ENCODE measurements at places on chromosomes 6 and 20.

- no peak for DNase-seq
Observed at GRCh38 chr20:62580733-62581132, 61.6 kb upstream of the SLCO4A1 start.

DNA sequence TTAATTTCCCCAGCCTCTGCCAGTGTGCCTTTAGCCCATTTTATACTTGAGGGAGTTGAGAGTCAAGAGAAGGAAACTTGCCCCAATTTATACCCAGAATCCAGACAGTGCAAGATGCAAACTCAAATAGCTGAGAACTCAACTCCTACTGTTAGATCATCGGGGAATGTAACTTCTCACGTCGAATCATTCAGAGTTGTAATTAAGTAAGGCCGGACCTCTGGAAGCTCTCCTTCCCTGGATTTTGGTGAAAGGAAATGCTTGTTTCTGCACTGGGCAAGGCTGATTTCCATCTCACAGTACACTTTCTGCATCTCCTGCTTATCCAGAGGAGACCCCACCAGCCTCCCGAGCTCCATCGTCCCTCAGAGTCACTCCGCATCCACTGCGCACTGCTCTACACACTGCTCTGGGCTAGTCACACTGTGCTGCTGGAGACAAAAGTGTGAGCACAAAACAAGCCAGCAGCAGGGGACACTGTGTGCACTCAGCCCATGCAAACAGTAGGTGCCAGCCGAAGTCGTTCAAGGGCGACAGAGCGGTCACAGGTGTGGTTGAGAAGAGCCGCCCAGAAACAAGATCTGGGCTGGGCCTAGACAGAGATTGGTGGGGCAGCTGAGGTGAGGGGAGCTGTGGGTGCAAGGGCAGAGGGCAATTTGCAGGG is 150.4 kb upstream of the QKI start:
- no peak for DNase-seq

- peak; percentile 82 for DNase-seq
Observed at GRCh38 chr6:52361945-52362442, at the start of gene PAQR8. TSS of gene PAQR8 (plus strand) at chr6:52362151. CDS start at chr6:52403214, 41,063 bp downstream.

DNA sequence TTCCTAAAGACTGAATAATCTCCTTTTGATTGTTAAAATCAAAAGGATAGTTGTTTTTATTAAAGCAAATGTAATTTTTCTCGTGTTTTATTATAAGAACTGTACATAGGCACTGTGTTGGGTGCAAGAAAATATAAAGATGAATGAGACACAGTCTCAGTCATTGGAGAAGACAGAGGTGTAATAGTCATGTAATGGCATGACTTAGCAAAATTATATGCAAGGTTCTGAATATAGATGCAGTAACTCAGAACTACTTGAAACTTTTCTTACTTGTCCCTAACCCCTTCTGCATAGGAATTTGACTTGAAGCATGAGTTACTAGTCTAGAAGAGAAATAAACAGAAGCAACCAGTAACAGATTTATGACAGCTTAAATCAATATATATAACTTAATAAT is 14.9 kb downstream of the WTAP start:
- no peak for DNase-seq

GRCh38 chr6:159127701-159128100 is 41.5 kb upstream of the FNDC1 start:
- no peak for DNase-seq

DNA sequence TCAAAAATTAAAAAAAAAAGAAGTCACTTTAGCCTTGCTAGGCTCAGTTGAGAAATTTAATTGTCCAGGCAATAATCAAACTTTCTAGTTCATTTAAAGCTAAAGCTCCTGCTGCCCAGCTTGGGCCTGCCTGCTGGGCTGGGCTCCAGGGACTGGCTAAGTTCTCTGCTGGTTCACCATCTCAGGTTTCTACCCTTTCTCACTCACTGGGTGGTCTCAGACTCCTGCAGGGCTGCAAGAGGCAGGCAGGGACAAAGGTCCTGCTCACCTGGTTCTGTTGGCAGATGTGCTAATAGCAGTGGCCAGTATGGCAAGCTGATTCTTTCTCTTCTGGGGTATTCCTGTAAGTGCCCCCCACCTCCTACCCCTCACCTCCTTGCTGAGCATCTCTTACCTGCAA is 21.2 kb upstream of the RTF2 start:
- DNase-seq = no peak

- no peak for DNase-seq
Observed at GRCh38 chr6:144139817-144140216, 10.5 kb upstream of the STX11 start.

DNA sequence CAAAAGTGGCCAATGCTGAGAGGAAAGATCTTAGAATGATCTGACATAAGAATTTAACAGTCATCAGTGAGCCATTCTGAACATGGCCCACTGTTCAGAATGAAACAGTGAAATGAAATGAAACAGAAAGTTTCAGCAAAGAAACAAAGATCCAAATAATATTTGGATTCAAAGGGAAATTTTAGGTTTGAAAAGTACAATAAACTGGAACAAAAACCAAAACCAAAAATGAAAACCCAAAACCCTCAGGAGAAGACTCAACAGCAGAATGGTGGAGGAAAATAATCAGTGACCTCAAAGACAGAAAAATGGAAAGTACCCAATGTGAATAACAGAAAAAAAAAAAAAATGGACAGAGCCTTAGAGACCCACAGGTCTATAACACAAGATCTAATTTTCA is 66.1 kb upstream of the EMILIN3 start:
- DNase-seq = no peak

DNA sequence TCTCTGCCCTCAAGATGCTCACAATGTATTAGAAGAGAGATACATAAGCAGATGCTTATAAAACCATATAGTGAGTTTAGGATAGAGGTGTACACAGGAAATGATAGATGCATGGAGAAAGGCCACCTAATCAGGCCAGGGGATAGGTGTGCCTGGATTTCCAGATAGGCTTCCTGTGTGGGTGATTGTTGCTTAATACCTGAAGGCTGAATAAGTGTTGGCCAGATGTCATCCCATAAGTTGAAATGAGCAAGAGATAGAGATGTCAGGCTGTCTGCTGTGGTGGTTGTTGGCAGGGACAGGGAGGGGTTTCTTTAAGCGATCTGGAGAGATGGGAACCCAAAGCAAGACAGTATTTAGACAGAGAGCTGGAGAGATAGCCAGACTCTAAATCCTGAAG is 109.8 kb upstream of the SGK1 start:
- DNase-seq = no peak

- no peak for DNase-seq
Observed at GRCh38 chr6:73610444-73611275, 43.1 kb downstream of the SLC17A5 start.

- DNase-seq = no peak
Observed at GRCh38 chr20:33602826-33603590, 59.1 kb upstream of the C20orf144 start.

GRCh38 chr6:110322151-110322873 is 35.8 kb downstream of the METTL24 start:
- no peak for DNase-seq

- no peak for DNase-seq
Observed at GRCh38 chr20:30985386-30985785, 272.1 kb upstream of the DEFB115 start.

DNA sequence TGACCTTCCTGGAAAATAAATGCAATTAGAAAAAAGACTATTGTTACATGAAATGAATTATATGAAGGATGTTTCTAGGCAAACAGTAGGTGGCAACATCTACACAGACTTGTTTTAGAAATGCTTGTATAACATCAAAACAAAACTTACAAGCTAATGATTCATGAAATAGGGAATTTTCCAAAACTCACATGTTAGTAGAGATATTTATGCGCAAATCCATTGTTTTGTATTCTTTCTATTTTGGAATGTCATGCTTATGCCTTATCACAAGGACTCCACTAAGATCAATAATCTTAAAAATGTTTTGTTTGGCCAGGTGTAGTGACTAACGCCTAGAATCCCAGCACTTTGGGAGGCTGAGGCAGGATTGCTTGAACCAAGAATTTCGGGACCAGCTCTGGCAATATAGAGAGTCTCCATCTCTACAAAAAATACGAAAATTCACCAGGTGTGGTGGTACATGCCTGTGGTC is 32.3 kb upstream of the LGSN start:
- DNase-seq = no peak

GRCh38 chr6:153781306-153781705 is 257.7 kb upstream of the OPRM1 start:
- no peak for DNase-seq

GRCh38 chr20:23267909-23268308 is 82.7 kb upstream of the NXT1 start:
- no peak for DNase-seq

DNA sequence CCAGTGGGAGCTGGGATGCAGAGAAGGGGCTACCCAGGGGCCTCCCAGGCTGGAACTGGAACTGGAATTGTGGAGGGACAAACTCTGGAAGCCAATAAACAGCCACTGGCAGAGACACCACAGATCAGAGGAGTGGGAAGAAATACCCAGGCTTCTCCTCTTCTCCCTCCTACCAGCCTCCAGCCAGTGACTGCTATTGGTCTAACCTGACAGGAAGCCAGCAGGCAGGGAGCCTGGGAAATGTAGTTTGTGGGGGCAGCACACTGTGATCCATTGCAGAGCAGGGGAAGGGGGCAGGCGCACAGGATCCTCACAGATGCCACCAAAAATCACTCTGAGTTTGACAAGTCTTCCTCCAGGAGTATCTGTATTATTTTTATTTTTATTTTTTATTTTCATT is 12.1 kb upstream of the MLN start:
- no peak for DNase-seq

GRCh38 chr6:14000901-14001300 is 76.1 kb downstream of the RNF182 start:
- no peak for DNase-seq

GRCh38 chr6:37331047-37331446 is 22.7 kb upstream of the RNF8 start:
- DNase-seq = no peak

GRCh38 chr6:135180542-135181332 is at the start of gene MYB:
TSS of gene MYB (plus strand) at chr6:135181308. CDS start at chr6:135181514, 206 bp downstream.
- DNase-seq = peak; percentile 74

Measured in activated T-cell treated with anti-CD3 and anti-CD28 coated beads for 48 hours (primary cell).